ENCODE measurements at places on chromosomes 7 and 10.
A peak's percentile ranks its signal among the peaks of the same experiment; 100 is the strongest.

DNA sequence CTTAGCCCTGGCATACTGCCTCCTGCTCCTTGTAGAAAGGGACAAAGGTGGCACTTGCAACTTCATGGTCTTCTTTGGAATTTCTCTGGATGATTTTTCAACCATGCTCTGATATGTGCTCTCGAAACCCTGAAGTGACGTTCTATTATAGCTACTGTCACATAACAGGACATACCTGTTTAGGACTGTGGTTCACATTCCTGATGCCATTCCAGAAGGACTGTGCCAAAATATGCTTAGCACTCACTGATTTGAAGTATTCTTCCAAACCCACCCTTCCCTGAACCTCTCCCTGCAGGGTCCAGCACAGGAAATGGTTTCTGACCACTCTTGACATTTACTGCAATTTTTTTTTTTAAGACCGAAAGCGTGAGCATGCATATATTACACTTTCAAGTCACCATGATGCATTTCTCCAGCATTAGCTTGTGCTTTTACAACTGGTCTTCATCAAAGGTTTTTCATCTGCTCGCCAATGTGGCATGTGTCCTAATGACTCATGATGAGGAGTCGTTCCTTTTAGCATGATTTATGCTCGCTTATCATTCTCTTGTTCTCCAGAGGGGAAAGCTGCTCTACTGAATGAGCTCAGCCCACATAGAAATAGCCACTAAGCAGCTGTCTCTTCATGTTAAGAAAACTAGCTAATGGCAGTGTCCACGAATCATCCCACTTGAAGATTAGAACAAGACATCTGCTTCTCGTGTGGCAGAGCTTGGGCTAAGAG, 135.2 kb downstream of the ADAM12 start:
- peak; percentile 100 for DNase-seq

DNA sequence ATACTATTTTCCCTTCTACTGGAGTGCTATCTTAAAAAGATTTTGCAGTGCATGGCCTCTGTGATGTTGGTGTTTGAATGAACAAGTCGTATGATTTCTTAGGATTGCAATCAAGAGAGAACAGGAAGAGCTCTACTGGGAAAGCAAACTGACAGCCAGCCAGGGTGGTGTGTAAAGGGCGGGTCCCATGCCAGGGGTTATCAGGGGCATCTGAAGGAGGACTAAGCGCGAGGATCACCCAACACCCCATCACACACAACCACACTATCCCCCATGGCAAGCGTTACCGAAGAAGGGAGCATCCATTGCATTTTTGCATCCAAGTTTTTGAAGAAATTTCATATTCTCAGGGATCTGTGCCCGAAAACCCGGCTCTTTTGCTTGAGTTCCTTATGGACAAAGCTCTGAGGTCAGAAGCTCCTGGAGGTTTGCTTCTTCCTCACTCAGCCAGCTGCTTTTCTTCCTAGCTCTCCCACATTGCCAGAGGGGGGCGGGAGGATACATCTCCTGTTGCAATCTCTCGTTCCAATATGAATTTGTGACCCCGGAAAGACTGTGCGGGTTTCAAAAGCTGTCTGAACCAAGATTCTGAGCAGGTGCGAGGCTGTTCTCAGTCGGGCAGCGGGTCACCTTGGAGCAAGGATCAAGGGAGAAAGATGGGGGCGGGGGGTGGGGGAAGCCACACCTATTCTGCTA, 5.2 kb downstream of the NEUROD6 start:
- DNase-seq, result no peak

- no peak for DNase-seq
Measured at GRCh38 chr7:4445777-4446176, 236.3 kb upstream of the FOXK1 start.

DNA sequence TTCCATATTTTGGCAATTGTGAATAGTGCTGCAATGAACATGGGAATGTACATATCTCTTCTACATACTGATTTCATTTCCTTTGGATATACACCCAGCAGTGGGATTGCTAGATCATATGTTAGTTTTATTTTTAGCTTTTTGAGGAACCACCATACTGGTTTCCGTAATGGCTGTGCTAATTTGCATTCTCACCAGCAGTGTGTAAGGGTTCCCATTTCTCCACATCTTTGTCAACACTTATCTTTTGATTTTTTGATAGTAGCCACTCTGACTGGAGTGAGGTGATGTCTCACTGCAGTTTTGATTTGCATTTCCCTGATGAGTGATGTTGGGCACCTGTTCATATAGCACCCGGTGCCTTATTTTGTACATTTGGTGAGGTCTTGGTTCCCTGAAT, 519.6 kb downstream of the REEP3 start:
- no peak for DNase-seq

DNA sequence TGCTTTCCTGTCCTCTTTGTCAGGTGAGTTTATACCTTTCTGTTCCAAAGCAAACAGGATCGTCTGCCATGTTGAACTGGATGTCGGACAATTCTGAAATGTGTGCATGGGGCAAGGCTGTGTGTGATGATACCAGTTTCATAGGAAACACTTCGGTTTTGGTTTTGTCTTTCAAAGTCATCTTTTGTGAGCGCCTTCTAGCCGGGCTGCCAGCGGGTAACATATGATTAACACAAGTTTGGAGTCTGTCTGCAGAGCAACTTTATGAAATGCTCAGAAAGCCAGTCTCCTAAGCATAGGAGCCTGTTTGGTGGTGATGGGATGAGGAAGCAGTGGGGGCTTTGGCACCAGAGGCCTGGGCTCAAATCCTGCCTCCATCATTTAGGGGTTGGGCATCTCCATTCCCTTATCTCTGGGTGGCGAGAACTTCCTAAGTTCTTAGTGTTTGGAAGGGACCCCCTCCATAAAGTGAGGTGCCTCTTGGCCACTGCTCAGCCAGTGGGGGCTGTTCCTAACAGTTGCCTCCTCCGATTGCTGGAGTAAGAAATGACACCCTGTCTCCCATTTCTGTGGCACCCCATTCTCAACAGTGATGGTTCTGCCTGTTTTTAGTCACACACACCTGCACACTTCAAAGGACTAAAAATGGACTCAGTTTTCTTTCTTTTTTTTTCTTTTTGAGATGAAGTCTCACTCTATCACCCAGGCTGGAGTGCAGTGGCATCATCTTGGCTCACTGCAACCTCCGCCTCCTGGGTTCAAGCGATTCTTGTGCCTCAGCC, 36.8 kb downstream of the CUX1 start:
- no peak for DNase-seq

- DNase-seq, result peak; percentile 70
Measured at GRCh38 chr7:28130277-28130676, 50.3 kb downstream of the JAZF1 start.

DNA sequence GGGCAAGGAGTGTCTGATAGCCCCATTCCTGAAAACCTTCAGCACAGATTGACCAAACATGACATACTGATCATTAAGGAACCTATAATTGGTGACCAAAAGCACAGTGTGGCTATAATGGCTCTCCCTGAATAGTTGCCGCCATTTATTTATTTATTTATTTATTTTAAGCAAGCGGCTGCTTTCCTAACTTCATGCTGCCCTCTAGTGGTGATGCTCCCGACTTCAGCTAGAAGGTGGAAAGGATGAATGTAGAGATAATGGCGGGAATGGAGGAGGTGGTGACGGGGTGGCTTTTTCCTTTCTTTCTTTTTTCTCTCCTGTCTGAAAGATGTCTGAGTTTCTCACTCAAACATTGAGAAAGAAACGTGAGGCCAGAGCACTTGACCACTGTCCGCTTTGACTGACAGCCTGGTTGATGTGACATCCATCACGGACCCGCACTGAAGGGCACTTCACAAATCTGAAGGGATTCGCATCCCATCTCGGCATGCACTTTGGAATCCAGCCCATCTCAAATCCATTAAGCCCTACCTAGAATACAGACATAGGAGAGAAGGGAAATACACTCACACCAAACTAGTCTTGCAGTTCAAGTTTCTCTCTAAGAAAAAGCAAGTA, 1090.1 kb downstream of the KCNMA1 start:
- DNase-seq, result peak; percentile 63

DNA sequence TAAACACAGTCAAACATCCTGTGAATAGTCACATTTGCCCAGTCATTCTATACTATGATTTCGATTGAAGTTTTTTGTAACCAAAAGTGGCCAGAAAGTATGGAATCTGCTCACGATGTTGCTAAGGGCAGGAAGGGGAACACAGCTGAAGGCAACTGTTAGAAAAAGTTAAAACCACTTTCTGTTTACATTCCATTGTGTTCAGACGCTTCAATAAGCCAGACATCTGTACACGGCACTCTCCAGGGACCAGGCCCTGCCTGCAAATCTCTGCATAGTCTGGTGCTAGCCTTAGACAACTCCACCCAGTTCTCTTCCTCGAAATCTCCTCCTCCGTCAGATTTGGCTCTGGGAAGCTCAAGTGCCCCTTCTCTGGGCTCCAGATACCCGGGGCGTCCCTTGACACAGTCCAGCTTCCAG, 17.1 kb upstream of the TMEM120A start:
- peak; percentile 41 for DNase-seq

- no peak for DNase-seq
Measured at GRCh38 chr7:98784216-98784785, 85.5 kb downstream of the TMEM130 start.
